ENCODE measurements at places on chromosomes 11 and 22.

- no peak for DNase-seq
These were observed 8.8 kb upstream of the APOL5 start for GRCh38 chr22:35708917-35709316.

- DNase-seq: no peak
These were observed 8.8 kb downstream of the CCDC179 start for GRCh38 chr11:22851477-22851876.

DNA sequence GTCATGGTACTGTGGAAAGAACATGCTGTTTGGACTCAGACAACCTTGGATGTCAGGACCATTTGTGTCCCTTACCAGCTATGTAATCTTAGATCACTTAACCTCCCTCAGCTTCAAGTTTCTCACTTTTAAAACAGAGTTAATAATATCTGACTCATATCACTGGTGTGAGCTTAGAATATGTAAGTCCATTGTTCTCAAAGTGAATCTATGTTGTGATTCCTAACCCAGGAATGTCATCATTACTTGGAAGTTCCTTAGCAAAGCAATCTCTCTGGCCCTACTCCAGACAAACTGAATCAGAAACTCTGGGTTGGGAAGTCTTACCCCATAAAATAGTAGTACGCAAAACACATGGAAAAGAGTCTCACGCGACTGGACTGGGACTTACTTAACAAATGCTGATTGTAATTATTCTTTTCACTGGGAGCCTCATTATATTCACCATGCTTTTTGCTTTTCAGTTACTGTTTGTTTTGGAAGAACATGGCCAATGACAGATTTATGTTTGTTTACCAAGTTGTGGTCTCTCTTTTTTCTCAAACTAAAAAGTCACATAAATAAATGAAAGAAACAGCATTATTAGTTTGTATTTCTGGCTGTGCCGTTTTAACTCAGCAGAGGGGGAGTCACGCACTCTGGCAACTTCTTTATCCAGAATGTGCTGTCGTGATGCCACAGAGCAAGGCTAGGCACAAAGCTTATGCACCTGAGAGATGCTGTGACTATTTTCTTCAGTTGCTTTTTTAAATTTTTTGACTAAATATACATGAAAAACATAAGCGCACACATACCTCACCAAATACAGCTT is 217.7 kb upstream of the CTSC start:
- DNase-seq: no peak

- peak; percentile 44 for DNase-seq
These were observed 653 bp downstream of the GRK3 start for GRCh38 chr22:25564979-25565677.

- DNase-seq: no peak
These were observed 33.7 kb downstream of the CYB5R2 start for GRCh38 chr11:7639643-7640025.

- no peak for DNase-seq
These were observed 13.0 kb downstream of the TBX1 start for GRCh38 chr22:19773470-19774040.

GRCh38 chr11:132610216-132610615 is 922.1 kb downstream of the OPCML start:
- no peak for DNase-seq

- no peak for DNase-seq
These were observed 32.7 kb upstream of the DDX10 start for GRCh38 chr11:108632041-108632704.

DNA sequence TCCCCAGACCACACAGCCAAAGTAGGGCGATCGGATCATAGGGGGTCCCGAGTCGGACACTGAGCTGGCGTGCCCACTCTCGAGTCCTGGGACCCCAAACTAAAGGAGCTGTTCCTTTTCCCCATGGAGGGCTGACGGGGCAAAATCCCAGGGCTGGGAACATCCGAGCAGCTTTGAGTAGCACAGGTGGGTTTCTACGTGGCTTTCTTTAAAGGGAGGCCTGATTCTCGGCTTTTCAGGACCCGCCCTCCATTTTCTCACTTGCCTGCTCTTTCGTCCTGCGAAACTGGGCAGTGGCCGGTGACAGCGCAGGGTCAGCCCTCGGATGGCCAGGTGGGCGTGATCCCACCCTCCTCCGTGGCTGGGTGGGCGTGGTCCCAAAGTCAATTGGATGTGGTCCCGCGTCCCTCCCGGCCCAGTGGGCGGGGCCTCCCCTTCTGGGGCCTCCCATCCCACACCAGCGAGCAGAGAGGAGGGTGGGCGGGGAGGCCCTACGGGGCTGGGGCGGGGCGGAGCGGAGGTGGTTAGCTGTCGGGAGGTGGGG is 17.5 kb upstream of the TXNRD2 start:
- no peak for DNase-seq

- no peak for DNase-seq
These were observed 19.7 kb downstream of the SLC37A2 start for GRCh38 chr11:125082611-125083311.

DNA sequence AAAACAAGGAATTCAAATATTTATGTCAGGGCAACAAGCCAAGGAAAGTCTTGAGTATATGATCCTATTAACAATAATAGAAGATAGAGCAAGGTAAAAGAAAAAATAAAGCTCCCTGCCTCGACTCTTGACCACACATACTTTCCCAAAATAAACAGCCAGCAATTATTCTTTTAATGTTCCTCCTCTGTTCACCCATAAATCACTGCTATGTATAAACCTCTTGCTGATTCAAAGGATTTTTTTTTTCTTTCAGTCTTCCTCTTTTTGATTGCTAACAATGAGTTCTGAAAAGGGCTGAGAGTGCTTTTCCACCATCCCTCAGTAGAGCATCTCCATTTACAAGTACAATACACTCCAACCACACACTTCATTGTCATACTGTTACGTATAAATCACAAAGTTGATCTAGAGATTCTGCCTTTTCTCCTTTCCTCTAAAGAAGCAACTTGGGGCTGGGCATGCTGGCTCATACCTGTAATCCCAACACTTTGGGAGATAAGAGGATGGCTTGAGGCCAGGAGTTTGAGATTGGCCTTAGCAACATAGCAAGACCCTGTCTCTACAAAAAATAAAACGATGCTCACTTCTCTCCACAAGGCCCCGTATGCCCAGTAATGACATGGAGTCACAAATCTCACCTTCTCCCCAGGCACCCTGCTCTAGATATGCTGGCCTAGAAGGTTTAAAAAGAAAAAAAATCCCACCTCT is 24.0 kb downstream of the RAB30 start:
- no peak for DNase-seq

- DNase-seq: no peak
These were observed 8.9 kb downstream of the SLC29A2 start for GRCh38 chr11:66362481-66363147.

DNA sequence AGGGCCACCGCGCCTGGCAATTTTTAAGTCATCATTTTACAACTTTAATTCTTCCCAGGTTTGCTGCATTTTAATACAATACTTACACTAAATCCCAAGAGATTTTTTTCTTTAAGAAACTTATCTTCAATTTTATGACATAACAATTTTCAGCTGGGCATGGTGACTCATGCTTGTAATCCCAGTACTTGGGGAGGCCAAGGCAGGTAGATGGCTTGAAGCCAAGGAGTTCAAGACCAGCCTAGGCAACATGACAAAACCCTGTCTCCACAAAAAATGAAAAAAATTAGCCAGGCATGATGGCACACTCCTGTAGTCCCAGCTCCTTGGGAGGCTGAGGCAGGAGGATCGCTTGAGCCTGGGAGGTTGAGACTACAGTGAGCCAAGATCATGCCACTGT is 38.8 kb downstream of the CLDN25 start:
- no peak for DNase-seq

GRCh38 chr11:122002926-122003325 is 113.1 kb downstream of the BLID start:
- DNase-seq: no peak

DNA sequence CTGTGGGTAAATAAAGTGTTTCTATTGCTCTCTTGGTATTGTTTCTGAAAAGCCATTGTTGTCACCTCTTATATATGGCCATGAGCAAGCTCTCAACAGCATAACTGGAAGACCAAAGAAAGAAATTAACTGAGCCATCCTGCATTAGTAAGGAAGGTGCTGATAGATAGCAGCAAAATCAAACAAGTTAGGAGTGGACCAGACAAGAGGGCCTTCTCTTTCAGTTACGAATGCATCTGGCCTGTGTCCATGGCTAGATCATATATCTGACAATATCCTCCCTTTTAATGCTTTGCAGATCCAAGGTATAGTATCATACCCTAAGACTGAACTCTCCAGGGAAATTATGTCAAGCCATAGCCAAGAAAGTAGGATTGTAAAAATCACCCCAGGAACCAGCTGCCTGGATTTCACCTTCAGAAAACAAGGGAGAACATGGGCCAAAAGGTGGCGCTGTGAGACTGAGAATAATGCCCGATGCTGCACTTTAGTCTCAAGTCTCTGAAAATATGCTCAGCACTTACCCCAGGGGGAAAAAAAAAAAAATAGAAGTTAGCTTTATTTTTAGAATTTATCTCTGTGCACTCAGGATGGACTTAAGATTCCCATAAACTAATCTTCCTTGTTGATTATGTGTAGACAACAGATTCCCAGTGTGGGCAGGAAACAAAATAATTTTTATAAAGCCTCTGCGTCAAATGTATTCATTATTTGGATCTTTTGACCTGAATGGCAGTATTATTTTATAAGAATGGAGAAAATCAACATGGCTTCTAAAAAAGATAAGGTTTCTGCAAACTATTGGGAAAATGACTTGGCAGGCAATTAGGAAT is 415.1 kb downstream of the ETS1 start:
- peak; percentile 84 for DNase-seq

- peak; percentile 44 for DNase-seq
These were observed at the start of gene ARHGAP20 for GRCh38 chr11:110711776-110712658. ARHGAP20 (minus strand) TSS chr11:110712437; CDS start chr11:110712231, 206 bp downstream.

All from activated CD4-positive, CD25-positive, alpha-beta regulatory T cell treated with anti-CD3 and anti-CD28 coated beads, Interleukin-2, amount 50 U/mL, for 72 hours (primary cell).